ENCODE measurements at places on chromosomes 2 and 18. TPM values are rescaled to one million over a fixed set of nuclear protein-coding genes. Genes with fewer than 3 reads are reported as not detected.

The UGT1A7 gene
- 6.2 TPM for total RNA-seq

The CNNM4 gene
- total RNA-seq: 10.3 TPM

The MC2R gene
- not detected for total RNA-seq

The SRD5A2 gene
- not detected for total RNA-seq

The SERPINB5 gene
- not detected for total RNA-seq

The KCNG2 gene
- not detected for total RNA-seq

The CFAP221 gene
- total RNA-seq: 0.40 TPM

The TXNDC2 gene
- 0.16 TPM for total RNA-seq

The LINC00305 gene
- not detected for total RNA-seq

The HOXD10 gene
- 5.5 TPM for total RNA-seq

The AOX1 gene
- total RNA-seq: 4.9 TPM

The GPR45 gene
- not detected for total RNA-seq

The LRP1B gene
- not detected for total RNA-seq

The ACTR2 gene
- 171 TPM for total RNA-seq

The NAT8 gene
- not detected for total RNA-seq

The SP3 gene
- total RNA-seq: 38.0 TPM

The FN1 gene
- 264 TPM for total RNA-seq

The CHST9 gene
- total RNA-seq: not detected

The ACADL gene
- not detected for total RNA-seq

The FAM237A gene
- total RNA-seq: not detected

The IL37 gene
- not detected for total RNA-seq

The UGT1A5 gene
- not detected for total RNA-seq

The GREB1L gene
- 1.6 TPM for total RNA-seq

The EML6 gene
- total RNA-seq: 1.9 TPM

The FSHR gene
- total RNA-seq: not detected

The GPR148 gene
- total RNA-seq: not detected

The KIF5C gene
- 0.32 TPM for total RNA-seq

The DCAF17 gene
- total RNA-seq: 9.4 TPM

The GALNT14 gene
- total RNA-seq: 44.9 TPM

The DYNAP gene
- total RNA-seq: not detected

The SLC5A7 gene
- not detected for total RNA-seq

The MGAT4A gene
- 2.2 TPM for total RNA-seq

The GDF7 gene
- 0.09 TPM for total RNA-seq

The CYTIP gene
- total RNA-seq: not detected
